ENCODE measurements at places on chromosomes 5 and 9.

GRCh38 chr5:116176121-116176520 lies 91.3 kb downstream of the COMMD10 start:
- no peak for DNase-seq

DNA sequence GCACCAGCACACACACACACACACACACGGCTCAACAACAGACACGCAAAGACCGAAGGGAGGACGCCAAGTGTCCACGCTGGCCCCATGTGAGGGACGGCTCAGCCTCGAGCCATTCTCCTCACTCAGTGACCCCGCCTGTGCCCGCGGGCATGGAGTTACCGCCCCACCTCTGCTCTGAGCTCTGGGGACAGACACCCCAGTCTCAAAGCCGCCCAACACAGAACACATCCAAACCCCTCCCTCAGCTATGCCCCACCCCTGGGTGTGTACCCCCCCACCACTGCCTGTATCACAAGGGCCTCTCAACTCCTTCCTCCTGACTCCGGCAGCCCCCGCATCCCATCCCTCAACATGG lies 81.2 kb downstream of the CAMSAP1 start:
- no peak for DNase-seq

DNA sequence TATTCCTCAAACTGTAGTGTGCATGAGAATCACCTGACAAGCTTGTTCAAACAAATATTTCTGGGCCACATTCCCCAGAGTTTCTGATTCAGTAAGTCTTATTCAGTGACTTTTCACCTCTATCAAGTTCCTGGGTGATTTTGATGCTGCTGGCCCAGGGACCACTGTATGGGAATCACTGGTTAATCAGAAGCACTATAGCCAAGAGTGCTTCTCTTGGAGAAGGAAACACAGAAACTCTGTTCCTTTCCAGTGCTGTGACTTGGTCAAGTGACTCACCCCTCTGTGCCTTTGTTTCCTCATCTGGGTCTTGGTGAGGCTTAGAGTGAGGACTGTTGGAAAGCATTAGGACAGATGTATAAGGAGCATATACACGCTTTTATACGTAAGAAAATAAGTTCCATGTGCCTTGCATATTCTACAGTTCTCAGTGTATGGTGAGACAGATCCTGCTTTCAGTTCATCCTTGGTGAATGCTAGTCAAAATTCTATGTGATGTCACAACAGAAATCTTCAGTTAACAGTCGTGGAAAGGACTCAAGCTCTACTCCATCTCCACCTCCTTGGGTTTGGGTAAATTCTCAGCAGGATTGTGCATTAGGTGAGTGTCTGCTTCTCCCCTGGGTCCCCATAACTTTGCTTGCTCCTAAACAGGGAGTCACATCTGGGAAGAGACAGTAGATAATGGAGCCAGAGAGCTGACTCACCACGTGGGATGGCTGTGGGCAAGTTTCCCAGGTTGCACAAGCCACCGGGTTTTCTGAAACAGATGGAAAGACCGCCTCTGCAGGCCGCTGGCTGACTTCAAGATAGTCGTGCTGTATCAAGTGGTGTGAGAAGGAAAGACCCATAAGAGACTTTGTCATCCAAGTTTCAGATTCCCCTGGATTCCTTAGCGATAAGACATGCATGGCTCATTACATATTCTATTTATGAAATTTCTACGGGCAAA lies 117.0 kb downstream of the NXNL2 start:
- DNase-seq, result peak; percentile 20

- DNase-seq, result no peak
These were observed 20.4 kb downstream of the HAVCR2 start for GRCh38 chr5:157088342-157088990.

DNA sequence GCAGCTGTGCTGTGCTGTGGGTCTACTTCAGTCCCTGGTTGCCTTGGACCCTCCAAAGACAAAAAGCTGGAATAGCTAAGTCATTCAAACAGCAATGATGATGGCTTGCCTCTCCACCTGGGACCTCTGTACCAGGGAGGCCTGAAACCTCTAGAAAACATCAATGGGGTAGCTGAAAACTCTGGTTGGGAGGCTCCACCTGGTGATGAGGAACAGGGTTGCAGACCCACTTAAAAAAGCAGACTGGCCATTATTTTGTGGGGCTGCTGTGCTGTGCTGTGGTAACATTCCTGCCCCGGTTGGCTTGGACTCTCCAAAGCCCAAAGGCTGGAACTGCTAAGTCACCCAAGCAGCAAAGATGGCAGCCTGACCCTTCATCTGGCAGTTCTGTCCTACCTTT lies 839.3 kb upstream of the ARRDC3 start:
- DNase-seq, result no peak

GRCh38 chr5:75057561-75057960 lies 5.2 kb upstream of the GCNT4 start:
- DNase-seq, result no peak

- DNase-seq, result no peak
These were observed 2016.6 kb downstream of the MAT2B start for GRCh38 chr5:165521816-165522610.

DNA sequence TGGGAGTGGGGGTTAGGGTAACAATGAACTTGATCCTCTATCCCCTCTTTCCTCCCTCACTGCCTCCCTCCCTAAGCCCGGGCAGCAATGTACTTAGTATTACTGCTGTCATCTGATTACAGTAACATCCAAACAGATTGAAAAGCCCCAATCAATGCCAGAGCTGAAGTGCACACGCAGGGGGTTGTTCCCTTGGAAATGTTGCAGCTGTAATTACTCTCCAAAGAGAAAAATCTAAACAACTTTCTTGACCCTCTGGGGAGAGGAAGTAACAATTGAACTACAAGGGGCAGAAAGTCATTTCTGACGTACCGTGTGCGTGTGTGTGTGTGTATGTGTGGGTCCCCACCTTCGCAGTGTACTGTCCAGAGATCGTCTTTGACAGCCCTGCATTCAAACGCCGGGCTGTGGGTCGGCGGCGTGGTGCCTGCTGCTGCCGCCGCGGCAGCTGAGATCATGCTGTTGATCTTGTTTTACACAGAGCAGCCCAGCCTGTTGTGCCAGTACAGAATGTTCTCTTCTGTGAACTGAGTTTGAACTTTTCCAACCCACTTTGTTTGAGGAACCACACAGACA lies 66.0 kb upstream of the KLF9 start:
- peak; percentile 69 for DNase-seq

- DNase-seq, result no peak
These were observed 832 bp downstream of the LMBRD2 start for GRCh38 chr5:36150676-36151433.

DNA sequence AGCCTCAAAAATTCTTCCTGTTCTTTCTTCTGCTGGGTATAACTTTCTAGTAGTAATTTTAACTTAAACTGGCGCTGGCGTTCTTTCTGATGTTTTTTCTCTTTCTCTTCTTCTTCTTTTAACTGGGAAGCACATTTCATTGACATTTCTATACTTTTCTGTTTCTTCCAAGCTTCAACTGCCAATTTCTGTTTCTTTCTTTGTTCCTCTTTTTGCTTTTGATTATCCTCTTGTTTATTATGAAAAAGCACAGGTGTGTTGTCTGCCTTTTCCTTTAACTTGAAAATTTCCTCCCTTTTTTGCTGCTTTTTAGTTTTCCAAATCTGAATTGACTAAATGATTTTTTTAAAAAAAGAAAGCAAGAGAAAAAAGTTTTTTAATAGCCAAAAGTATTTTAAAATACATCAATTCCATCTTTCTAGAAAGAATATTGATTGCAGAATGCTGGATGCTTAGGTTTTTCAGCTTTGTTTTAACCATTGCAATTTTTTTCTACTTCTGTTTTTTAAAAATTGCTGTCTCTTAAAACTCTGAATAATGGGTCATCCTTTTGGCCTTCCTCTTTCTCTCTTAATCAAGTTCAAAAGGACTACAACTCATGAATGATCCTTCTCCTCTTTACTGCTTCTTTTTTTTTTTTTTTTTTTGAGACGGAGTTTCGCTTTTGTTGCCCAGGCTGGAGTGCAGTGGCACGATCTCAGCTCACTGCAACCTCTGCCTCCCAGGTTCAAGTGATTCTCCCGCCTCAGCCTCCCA lies 8.8 kb upstream of the PGGT1B start:
- DNase-seq, result no peak

GRCh38 chr5:89972901-89973300 lies 436.7 kb downstream of the CETN3 start:
- DNase-seq, result no peak
